ENCODE measurements at places on chromosomes 1 and 21.

DNA sequence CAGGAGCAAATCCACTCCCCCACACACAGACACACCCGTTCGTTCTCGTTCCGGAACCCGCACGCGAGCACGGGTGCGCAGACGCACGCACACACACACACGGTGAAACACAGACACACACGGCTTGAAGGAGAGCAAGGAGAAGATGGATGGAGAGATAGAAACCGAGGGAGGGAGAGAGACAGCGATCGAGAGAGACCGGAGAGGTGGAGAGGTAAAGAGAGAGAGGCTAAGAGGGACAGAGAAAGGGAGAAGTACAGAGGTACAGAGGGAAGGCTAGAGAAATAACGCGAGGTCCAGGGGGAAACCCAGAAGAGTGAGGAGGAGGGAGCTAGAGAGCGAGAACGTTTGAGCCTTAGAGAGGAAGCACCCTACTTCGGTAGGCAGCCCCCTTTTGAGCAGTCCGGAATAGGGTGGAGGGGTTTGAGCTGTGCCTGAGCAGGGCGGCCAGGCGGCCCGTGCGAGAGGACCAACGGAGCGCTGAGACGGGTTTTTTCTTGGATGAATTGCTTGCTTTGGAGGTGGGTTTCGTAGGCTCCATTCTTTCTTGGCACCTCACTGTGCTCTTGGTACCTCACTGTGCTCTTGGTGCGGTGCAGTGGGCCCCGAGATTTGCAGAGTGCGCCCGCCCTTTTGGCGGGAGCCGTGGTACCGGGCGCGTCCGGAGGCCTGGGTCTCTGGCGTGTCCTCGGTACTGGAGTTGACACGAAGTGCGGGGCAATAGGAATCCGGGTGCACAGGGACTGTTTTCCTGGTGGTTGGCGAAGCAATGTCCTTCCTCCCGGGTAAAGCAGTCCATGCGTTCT is 88.4 kb upstream of the RHOU start:
- DNase-seq, result no peak

DNA sequence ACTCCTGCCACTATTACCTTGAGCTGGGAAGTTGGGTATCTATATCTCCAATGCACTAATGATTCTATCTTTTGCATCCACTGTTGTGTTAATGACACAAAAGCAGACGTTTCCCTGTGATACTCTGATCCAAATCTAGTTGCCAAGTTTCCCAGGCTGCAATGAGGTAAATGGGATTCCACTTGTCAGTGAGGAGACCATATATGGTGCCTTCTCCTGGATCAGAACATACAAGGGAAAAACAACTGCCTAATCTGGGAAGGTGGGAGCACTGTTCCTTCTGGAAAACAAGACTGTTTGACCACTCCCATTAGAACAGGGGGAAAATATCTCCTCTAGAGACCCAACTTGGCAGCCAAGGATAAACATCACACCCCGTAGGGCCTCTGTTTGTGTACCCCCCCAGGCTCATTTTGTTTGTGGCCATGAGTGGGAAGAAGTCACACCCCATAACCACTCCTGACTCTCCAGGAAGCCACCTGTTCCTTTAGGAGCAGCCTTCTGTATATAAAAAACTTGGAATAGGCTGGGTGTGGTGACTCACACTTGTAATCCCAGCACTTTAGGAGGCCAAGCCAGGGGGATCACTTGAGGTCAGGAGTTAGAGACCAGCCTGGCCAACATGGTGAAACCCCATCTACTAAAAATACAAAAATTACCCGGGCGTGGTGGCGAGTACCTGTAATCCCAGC is 28.5 kb upstream of the SLC6A9 start:
- no peak for DNase-seq

- no peak for DNase-seq
Observed at GRCh38 chr1:203586496-203587081, 40.0 kb upstream of the ATP2B4 start.

DNA sequence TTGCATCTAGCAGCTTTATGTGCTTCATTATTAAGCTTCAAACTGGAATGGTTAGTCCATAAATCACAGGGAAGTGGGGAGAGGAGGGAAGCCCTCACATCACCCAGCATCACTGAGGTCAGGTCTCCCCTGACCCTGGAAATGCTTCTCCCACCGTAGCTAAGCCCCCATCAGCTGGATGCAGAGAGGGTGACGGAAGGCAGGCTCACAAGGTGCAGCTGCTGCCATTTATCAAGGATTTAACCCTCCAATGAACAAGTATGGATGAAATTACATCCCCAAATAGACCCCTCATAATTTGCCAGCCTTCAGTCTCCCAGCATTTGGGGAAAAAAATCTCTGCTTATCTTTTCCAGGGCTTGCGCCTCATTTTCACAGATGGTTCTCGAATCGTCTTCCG is 60.8 kb downstream of the PGM1 start:
- DNase-seq, result no peak

DNA sequence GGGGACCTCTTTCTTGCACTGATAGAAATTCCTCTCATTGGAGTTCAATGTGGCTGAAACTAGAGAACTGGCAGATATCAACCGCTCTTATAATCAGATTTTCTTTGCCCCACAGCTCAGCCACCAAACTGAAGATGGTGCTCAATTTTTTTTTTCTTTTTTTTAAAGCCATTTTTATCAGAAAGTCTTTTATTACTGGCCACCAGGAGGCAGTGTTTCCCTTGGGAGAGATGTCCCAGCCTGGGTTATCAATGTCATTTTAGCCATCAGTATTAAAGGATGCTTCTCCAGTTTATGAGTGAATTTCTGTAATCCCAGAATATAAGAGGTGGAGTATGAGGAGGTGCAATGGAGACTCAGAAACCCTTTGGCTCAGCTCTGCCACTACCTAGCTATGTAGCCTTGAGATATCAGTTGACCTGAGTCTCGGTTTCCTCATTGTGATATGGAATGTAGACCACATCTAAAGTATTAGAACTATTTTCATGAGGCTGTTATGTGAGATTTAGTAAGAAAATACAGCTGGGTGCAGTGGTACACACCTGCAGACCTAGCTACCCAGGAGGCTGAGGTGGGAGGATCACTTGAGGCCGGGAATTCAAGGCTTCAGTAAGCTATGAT is 27.6 kb downstream of the CD244 start:
- peak; percentile 30 for DNase-seq

DNA sequence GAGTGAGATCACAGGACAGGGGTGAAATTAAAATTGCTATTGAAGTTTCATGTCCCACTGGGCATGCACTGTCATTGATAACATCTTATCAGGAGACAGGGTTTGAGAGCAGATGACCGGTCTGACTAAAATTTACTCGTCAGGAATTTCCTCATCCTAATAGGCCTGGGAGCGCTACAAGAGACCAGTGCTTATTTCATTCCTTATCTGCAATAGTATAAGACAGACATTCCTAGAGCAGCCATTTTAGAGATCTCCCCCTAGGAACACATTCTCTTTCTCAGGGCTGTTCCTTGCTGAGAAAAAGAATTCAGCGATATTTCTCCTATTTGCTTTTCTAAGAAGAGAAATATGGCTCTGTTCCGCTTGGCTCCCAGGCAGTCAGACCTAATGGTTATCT is 181.4 kb upstream of the ETV3 start:
- no peak for DNase-seq

- no peak for DNase-seq
Observed at GRCh38 chr21:42563261-42563660, 49.6 kb downstream of the SLC37A1 start.

DNA sequence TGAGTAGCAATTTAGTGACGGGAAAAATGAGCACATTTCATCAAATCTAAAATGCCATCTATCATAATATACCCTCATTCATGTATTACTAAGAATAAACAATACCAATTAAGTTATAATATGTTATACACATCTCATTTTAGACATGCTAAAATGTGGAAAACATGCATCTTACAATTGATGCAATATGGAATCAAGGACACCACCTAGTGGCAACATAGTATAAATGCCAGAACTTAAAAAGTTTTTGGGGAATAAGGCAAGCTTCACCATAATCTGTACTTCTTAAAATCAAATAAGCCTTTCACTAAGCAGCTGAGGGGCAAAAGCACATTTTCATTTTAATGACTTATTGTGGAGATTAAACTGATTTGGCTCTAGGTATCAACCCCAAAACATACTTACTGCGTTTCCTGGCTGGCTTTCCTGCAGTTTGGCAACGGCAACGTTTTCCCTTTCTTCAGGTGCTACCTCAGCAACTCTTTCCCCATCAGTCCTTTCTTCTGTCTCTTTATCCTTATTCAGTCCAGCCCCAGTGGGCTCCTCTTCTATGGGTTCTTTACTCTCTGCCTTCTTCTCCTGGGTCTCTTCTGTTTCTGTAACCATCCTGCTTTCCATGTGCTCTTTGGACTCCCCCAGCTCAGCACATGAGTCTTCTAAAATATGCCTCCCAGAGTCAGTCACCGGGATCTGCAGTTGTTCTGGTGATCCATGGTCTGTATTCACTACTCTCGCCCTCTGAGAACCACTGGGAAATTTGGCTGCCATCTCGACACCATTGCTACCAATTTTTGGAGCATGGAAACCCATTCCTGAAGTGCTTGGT is 11.4 kb downstream of the SDE2 start:
- DNase-seq, result peak; percentile 30

- no peak for DNase-seq
Observed at GRCh38 chr1:207026104-207026534, 6.4 kb downstream of the C1orf116 start.

- DNase-seq, result no peak
Observed at GRCh38 chr1:75765697-75766355, 20.2 kb upstream of the RABGGTB start.

DNA sequence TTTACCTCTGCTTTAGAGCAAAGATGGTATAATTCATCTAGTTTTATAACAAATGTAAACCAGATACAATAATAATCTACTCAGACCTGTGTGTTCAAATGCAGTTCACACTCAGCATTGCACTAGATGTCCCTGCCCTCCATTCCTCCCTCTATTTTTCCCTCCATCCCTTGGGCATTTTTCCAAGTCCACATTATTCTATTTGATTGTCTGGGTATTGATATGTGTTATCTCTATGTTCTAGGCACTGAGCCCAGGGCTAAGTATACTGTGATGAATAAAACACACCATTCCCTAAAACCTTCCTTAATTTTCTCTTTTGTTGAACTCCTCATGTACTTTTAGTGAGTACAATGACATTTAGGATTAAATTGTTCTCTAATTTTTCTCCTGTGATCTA is 66.2 kb upstream of the HMCN1 start:
- no peak for DNase-seq

DNA sequence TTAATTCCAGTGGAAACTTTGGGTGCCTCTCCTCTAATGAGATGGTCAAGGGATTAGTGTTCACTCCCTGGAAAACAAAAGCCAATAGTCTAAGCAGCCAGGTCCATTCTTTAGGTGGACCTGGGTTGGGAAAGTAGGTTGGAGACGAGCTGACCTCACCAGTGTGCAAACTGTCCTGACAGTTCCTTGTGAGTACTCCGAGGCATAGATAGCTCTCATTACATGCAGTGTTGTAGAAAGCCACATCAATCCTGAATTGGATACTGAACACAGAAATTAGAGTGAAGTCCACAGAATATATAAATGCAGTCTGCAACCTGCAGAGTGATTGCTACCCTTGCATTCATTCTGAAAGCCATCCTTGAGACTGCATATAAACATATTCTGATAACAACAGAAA is 675.1 kb upstream of the CXADR start:
- DNase-seq, result no peak

GRCh38 chr1:32201011-32201855 is 838 bp downstream of the CCDC28B start:
- DNase-seq, result no peak

- no peak for DNase-seq
Observed at GRCh38 chr1:208595745-208596144, 351.6 kb upstream of the PLXNA2 start.

- DNase-seq, result no peak
Observed at GRCh38 chr1:5765997-5766913, 226.0 kb downstream of the NPHP4 start.

DNA sequence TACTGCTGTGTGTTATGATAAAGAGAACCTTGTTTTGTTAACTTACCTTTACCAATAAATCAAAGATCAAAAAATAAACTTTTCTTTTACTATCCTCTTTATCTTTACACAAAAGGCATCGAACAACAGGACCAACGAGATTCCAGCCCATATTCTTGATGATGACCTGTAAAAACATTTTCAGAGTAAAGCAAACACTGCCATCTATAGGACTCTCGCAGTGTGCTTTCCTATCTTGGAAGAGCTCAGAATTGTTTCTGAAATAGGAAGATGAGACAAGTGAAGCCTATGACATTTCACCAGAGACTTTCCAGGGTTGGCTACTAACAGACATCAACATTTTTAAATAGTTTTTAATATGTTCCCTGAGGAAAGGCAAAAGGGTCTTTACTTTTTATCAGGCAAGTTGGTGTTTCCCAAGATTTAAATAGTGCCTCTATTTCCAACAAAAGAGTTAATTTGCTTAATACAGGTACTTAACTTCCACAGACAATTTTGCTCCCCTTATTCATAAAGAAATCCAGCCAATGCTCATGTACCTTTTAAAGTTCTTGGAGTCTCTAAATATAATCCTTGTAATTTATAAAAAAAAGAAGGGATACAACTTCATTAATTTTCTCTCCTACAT is 7.3 kb downstream of the GLMN start:
- peak; percentile 2 for DNase-seq

DNA sequence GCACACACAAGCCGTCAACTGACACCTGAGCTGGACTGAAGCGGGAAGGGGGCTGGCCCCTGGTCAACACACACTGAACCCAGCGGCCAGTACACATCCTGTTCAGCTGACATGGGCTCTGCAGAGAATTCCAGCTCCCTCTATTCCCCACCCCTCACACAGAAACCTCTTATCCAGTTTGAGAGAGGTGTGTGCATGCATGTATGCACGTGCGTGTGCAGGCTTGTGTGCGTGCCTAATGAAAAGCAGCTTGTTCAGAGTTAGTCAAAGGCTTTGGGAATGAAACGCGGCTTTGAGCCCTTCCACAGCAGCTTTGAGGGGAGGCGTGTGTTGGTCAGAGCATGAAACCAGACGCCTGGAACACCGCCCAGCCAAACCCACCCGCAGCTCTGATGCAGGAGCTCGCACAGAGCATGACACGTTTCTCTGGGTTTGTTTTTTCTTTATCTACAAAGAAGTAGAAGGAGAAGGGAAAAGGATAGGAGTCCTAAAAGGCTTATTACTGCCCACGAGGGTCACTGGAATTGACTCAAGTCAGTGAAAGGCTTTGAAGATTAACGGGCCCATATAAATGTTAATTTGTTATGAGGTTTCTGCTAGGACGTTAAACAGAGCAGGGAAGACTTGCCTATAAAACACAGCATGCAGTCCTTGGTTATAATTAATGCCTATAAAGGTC is 184.2 kb downstream of the ETS2 start:
- peak; percentile 63 for DNase-seq
